ENCODE measurements at places on chromosomes 6 and 20. TPM values are rescaled to one million over a fixed set of nuclear protein-coding genes. Genes with fewer than 3 reads are reported as not detected.

- no peak for DNase-seq
These were observed 39.9 kb downstream of the AFDN start for GRCh38 chr6:167866642-167867041.

GRCh38 chr6:70874181-70874913 lies 82.5 kb downstream of the B3GAT2 start:
- DNase-seq = no peak

Gene TAF4
- 9.6 TPM for total RNA-seq

Gene TBC1D7
- total RNA-seq = 16.9 TPM

GRCh38 chr20:61765871-61766654 lies 299.6 kb downstream of the TAF4 start:
- no peak for DNase-seq

Measured in PC-3 (cell line).